ENCODE measurements at places on chromosomes 3 and 15.

DNA sequence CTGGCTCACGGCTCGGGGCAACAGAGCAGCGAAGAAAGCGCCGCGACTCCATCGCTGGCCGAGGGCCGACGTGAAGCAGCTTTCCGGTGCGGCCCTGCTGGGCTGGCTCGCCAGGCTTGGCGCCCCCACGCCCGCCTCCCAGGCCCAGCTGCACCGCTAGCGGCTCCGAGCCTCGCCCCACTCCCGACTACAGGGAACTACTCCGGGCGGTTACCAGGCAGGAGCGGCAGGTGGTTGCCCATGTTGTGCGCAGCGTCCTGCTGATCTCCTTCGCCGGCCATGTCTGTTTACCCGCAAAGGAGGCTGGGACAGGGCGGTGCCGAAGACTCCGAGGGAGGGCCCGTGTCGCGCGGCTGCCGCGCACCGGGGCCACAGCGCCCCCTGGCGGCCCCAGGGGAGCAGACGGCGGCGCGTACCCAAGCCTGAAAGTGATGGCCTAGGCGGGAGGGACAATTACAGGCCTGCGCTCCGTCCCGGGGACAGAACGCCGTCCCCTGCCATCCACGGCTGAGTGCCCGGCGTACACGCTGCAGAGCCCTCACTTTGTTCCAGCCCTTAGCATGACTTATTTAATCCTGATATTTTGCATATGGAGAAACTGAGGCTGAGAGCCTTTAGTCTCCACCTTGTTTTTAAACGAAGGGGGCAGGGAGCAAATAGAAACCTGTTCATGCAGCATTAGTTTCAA lies at the start of gene CRBN:
TSS of gene CRBN (minus strand) at position 285 of the 688 bp plus-strand sequence. CDS start at position 281, 4 bp downstream.
- DNase-seq: peak; percentile 79

- no peak for DNase-seq
Observed at GRCh38 chr15:34818526-34818925, 23.2 kb upstream of the ACTC1 start.

DNA sequence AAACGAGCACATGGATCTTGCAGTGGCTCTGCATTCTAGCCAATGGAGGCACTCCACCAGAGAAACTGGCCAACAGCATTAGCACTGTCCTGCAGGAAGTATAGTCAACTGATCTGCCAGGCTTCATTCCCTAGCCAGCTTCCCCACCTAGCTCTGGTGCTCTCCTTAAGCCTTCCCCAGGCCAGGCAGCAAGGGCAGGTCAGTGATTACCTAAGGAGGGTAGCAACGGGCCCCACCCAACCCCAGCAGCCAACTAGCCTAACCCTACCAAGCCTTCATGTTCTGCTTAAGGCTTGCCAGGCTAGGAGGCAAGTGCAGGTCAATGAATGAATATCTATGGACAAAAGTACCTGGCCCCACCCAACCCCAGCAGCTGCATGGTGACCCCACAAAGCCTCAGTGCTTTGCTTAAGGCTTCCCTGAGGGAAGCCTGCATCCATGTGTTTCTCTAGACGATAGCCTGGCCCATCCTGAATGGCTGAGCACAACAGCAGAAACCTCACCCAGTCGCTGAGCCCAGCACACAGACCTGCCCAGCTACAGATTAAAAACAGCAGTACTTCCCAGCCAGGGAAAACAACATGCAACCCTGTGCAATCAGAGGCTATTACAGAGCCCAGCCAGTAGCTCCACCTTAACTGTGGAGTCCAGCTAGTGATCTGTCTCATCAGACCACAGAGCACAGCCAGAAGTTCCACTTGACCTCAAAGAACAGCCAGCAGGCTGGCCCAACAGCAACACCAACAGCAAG lies 28.5 kb downstream of the THBS1 start:
- no peak for DNase-seq

DNA sequence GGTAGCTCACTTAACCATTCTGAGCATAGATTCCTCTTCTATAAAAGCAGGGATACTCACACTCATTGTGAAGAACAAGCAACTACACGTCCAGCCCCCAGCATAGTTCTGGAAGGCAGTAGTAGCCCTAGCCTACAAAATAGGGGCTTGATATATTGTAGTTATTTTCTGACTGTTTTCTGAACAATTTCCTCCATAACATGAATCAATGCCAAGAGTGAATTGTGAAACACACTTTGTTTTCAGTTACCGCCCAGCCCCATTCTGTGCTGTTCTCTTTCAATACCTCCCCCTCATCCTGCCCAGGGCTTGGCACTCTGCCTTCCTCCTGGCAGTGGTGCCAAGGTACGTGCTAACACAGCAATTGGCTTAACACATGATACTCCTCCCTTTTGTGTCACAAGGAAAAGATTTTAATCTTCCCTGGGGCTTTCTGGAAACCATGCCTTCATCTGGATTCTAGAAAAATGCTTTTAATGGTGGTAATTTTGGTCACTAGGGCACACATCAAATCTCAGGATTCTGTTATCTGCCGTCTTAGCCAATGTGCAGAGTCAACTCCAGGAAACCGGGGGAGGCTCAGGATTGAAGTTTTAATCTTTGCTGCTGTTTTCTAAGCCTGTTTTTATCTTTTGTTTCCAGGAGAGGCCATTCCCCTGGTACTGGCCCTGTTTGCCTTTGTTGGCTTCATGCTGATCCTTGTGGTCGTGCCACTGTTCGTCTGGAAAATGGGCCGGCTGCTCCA lies 37.2 kb downstream of the IL20RB start:
- no peak for DNase-seq

- DNase-seq: no peak
Observed at GRCh38 chr3:37935756-37936666, 54.6 kb upstream of the VILL start.

DNA sequence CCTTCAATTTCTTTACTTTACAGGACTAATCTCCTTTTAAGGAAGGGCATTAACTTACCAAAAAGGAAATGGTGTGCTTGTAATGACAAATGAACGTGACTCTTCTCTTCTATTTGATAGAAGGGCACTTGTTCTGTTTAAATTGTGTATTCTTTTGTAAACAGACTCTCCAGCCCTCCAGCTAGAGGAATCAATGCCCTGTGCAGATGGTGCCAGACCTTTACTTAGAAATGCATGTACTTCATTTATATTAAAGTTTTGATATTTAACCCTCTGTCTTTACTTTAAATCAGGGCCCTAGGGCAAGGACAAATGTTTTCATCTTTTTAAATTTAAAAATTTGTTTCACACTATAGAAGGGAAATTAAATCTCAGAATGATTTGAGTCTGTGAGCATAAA lies 355.1 kb downstream of the GBE1 start:
- DNase-seq: no peak

GRCh38 chr3:9173445-9173844 lies 76.0 kb downstream of the SRGAP3 start:
- no peak for DNase-seq

DNA sequence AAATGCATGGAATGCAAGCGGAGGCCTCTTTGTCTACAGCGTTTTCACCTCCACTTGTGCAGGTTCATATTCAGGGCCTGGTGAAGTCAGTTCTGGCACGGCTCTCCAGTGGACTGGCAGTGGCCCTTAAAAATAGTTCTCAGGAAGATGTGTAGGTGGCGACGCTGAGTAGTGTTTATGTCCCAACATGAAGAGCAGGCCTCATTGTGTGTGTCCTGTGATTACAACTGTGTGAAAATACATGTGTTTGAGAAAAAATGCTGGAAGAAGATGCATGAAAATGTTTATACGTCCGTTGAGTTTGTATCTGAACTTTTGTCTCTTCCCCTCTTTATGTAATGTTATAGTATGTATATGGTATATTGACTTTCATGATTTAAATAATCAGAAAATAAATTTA lies 7.2 kb downstream of the LIPC start:
- DNase-seq: no peak

- DNase-seq: no peak
Observed at GRCh38 chr15:57969355-57969754, 96.2 kb downstream of the ALDH1A2 start.

- DNase-seq: no peak
Observed at GRCh38 chr3:106824856-106825255, 552.4 kb upstream of the CCDC54 start.

GRCh38 chr3:140319739-140320138 lies 358.1 kb upstream of the TRIM42 start:
- no peak for DNase-seq

DNA sequence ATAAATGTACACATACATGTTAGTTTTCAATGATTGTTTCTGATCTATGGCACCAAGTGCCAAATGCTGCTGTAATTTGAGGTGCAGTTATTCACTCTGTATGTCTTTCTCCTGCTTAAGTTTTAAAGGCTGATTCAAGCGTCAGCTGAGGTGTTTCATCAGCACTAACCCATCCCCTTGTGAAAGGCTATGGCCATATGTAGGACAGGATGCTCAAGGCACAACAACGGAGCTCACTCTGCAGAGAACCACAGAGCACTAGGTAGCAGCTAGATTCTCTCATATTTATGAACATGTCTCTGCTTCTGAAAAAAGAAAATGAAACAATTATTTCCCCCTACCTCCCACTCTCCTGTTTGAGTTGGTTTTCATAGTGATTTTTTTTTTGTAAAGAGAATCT lies 340.0 kb upstream of the TMCO5A start:
- DNase-seq: no peak

DNA sequence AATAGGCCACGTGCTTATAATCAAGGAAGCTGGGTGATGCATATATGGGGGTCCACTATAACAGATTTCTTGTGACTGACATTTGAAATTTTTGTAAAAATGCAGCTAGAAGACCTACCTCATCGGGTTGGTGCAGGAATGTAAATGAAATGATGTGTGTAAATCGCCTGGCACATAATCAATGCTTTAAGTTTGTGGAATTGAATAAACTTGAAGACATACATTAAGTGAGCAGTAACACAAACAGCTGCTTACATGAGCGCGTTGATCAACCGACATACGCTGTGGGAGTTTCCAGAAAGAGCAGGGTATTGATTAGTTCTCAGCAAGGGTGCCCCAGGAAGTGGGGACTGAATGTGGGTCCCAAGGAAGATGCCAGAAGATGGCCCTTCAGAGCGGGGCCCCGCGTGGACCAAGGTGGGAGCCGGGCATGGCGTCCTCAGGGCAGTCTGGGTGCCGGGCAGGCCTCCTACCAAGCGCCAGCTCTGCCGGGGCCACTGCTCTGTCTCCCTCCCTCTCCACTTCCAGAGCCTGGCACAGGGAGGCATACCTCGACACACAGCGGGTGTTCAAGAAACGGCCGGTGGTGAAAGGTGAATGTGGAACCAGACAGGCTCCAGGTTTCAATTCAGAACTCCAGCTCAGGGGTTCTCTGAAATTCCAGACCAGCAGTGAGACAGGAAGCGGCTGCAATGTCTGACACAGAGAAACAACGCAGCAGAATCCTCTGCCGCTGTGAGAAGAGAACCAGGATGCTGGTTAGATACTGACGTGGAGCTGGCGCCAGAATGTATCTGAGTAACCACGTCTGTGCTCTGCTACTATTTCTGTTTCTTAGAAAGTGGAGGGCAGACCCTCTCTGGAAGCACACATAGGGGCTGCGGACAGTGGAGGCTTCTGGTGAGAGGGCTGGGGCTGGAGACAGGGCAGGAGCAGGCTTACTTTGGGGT lies 12.6 kb downstream of the BFSP2 start:
- DNase-seq: no peak

- DNase-seq: no peak
Observed at GRCh38 chr3:101466465-101467309, 46.3 kb downstream of the SENP7 start.

GRCh38 chr15:62853841-62854225 lies 188.7 kb upstream of the TPM1 start:
- DNase-seq: no peak
